ENCODE measurements at places on chromosomes 7 and 10.

DNA sequence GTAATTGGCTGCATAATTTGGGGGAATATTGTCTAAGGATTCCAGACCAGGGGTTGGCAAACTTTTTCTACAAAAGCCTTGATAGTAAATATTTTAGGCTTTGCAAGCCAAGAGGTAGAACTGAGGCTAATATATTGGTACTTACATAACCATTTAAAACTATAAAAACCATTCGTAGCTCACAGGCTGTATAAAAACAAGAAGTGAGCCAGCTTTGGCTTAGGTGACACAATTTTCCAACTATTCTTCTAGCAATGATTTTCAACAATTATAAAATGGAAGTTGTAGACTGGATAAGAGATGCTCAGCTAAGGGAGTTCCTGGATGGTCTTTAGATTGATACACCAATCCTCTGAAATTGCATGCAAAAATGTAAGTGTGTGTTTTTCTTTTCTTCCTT lies 1.4 kb downstream of the GPR141 start:
- DNase-seq: no peak

DNA sequence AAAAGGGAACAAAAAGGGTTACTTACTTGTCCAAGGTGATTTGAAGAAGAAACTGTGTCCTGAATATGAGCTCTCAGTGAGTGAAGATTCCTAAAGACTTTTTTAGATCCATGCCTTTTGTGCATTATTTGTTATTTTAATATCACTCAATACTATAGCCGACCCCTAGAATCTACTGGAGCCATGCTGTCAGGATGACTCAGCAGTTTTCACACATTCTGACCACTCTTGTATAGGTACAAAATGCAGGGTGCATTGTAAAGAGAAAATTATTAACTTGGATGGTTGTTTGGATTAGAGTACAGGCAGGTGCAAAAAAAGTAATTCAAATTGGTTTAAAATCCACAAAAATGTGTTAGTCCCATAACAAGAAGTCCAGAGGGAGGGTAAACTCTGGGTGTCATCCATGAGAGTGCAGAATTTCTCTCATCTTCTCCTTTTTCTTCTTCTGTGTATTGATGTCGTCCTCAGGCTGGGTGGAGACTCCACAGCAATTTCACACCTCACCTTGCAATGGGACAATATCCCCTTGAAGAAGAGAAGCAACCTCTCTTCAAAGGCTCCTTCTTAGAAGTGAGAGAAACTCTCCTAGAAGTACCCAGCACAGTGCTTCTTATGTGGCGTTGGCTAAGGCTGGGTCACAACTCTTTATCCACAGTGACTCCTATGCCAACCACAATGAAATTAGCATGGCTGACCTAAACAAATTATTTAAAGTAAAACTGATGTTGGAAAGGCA lies 75.6 kb downstream of the AKR1C4 start:
- no peak for DNase-seq

DNA sequence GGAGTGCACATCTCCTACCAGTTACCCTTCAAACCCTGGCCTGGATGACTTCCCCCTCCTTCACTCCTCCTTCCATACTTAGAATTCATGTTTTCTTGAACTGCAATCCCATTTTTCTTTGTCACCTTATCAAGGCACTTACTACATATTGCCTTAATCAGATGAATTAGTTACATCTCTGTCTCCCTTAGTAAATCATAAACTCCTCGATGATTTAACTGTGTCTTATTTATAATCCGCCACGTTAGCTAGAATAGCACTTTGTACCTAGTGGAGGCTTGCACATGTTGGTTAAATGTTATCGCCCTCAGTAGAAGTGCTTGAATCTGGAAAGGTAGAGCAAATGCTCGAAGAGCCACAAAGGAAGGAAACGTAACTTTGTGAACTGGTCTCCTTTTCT lies 94.7 kb upstream of the RAB11FIP2 start:
- DNase-seq: no peak

- DNase-seq: no peak
These were observed 306.0 kb upstream of the TMEM229A start for GRCh38 chr7:124338861-124339260.

- DNase-seq: no peak
These were observed 110.6 kb downstream of the ZMIZ1 start for GRCh38 chr10:79179164-79179956.

DNA sequence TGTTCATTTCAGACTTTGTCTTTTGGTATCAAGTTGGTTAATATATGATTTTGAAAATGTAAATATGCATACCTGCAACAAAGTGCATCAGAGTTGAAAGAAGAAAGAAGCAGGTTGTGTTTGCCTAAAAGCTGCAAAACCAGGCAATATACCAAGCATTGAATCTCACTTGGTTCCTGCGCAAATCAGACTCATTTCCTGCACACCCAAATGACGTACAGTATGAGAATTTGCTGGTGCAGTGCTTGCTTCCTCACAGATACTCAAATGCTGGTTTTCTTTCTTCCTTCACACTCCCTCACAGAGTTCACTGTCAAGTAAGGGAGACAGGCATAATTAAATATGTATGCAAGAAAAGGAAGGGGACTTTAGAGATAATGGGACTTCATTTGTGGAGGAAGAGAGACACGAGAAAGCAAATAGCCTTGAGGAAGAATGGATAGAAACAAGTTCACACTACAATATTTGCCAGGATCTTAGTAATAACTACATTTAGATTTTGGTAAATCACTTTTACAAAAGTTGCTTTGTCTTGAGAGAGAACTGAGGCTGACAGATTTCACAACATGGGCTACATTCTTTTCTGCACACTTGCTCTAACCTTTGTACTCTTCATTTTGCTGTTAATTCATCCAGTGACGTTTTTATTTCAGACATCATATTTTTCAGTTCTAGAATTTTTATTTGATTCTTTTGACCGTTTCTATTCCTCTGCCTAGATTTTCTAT lies 56.9 kb upstream of the AOAH start:
- no peak for DNase-seq

- no peak for DNase-seq
These were observed 117.8 kb downstream of the TES start for GRCh38 chr7:116328161-116328560.

GRCh38 chr7:157570531-157571200 lies 233.9 kb downstream of the DNAJB6 start:
- no peak for DNase-seq

DNA sequence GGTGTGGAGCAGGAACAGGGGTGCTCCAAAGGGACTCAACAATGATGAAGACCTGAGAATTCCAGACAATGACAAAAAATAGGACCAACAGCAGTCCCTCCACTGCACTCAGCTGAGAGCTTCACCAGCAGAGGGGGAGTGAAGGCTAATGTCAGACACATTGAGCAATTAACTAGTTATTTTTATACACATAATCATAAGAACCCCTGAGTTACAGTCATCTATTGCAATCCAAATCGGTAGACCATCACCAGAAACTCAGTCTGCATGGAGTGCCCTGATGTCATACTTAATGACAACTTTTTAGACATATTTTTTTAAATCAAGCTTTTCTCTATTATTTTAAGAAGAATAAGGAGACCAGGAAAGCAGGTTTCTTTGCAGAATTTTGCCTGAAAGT lies 30.6 kb upstream of the IKZF1 start:
- DNase-seq: no peak

DNA sequence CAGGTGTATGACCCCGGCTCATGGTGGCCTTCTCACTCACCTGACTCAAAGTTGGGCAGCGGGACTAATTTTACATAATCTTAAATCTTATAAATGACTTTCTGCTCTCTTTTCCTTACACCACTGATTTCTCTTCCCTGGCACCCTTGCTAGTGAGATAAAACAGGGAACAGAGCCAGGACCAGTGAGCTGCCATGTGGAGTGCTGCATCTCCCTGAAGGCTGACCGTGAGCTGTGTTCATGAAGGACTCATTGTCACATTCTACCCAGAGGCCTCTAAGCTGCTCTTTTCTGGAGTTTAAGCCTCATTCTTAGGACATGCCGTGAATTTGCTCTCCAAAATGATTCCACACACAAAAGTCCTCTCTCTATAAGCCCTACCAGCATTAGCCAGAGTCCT lies 762.3 kb downstream of the AUTS2 start:
- no peak for DNase-seq

DNA sequence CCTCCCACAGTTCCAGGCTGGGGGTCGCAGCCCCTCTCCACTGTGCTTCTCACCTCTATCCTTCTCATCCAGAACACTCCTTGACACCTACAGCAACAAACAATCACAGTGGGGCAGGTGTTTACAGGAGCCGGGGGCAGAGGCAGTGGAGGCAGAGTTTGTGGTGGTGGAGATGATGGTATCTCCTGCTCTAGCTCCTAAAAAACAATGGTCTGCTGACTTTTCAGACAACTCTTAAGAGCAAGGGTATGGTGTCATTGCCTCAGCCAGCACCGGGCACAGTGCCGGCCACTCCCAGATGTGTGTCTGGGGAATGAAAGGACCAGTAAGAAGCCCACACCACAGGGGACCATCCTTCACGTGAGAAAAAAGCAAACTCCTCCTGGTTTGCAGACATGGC lies 36.3 kb upstream of the ANTXRL start:
- no peak for DNase-seq

DNA sequence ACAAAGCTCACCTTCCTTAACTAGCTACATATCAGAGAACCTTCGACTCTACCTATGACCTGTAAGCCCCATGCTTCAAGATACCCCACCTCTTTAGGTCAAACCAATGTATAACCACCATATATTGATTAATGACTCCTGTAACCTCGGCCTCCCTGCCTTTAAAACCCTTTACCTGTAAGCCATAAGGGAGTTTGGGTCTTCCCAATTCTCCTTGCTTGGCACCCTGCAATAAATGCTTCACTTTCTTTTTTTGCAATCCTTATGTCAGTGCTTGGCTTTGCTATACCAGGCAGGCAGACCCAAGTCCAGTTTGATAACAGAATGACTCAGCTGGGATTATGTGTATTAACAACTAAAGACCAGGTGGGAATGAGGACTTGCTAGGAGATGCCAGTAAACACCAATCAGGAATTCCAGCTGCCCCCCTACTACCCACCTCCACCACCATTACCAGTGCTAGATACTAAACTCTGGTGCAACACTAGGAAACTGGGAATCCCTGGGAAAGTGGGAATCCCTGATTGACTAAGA lies 22.0 kb upstream of the SLC35G1 start:
- no peak for DNase-seq

DNA sequence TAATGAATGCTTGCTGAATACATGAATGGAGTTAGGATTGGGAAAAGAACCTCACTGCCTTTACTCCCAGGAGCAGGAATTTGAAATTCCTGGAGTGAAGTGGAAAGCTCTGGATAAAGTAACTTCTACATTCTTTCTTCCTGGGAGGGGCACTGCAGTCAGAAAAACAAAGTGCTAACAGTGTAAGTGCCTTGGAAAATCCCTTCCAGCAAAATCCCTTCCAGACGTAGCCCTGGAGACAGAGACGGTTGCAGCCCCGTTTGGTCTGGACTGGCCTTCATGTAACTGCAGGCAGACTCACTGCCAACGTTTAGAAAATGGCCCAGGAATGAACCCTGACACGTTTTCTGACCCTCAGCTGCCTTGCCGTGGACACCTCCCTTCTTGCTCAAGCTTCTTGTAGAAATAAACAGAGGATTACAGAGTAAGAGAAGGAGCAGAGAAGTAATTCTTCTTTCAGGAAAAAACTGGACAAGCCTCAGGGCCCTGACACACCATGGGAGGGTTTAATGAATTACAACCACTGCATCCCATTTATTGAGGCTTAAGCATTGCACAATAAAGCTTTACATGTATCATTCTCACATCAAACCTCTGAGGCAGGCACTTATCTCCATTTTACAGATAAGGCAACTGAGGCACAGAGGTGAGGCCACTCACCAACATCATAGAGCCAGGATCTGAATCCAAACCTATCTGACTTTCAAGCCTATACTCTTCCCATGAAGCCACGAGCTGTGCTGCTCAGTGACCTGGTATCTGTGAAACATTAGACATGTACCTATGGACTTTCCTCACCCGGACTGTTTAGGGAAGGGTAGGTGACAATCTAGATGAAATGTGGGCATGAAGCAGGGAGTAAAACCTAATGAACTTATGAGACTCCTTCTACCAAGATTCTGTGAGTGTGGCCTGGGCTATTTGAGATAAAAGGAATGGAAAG lies 7.8 kb downstream of the ITPRIP start:
- DNase-seq: no peak

DNA sequence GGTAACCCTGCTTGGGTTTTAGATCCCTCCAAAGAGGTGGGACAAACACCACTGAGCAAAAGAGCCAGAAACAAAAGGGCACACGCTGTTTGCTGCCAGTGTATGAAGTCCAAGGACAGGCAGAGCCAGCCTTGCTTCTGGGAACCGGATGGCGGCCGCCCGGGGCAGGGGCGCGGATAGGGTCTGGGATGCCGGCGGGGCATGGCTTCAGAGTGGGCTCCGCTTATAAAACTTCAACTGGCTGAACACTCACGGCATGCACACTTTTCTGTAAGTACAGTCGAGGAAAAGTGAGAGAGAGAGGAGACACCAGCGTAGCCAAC lies 62.6 kb downstream of the ASB13 start:
- DNase-seq: no peak

- no peak for DNase-seq
These were observed 43.4 kb downstream of the THSD7A start for GRCh38 chr7:11788568-11788967.

- no peak for DNase-seq
These were observed 560.0 kb downstream of the PTPRN2 start for GRCh38 chr7:158027646-158028045.

DNA sequence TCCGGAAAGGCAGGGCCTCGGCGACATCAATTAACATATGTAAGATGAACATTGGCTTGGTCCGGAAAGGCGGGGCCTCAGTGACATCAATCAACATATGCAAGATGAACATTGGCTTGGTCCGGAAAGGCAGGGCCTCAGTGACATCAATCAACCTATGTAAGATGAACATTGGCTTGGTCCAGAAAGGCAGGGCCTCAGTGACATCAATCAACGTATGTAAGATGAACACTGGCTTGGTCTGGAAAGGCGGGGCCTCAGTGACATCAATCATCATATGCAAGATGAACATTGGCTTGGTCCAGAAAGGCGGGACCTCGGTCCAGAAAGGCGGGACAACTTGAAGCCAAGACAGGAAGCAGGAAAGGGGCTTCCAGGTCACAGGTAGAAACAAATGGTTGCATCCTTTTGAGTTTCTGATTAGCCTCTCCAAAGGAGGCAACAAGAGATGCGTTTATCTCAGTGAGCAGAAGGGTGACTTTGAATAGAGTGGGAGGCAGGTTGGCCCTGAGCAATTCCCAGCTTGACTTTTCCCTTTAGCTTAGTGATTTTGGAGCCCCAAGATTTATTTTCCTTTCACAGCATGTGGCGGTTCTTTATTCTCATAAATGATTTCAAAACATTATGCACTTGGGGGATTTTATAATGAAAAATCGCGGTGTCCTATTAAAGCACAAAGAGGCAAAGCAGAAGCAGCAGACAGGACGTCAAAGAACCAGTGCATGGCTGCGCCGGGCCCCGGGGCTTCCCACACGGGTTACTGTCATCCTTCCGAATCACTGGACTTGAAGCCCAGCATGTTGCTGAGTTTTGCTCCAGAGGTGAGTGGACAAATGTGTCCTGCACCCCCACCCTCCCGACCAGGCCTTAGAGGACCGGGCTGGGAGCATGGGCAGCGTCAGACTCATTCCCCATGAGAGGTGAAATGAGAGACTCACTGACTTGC lies 43.1 kb upstream of the EN2 start:
- DNase-seq: no peak

DNA sequence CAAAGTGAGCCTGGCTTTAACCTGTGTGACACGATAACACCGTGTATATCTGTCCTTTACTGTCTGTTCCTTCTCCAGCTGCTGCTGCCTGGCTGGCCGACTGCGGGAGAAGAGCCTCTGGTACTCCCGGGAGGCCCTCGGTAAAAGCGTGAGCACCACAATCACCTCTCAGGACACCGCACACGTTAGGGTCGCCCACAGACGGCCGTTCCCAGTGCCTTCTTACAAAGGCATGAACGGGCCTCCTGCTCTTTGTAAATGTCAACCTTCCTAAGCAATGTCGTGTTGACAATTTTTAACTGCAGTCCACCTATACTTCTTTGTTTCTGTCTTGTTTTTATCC lies 177.6 kb downstream of the DIP2C start:
- no peak for DNase-seq

Data from renal pelvis (tissue), 12 donors.